ENCODE measurements at places on chromosomes 11 and 22.

DNA sequence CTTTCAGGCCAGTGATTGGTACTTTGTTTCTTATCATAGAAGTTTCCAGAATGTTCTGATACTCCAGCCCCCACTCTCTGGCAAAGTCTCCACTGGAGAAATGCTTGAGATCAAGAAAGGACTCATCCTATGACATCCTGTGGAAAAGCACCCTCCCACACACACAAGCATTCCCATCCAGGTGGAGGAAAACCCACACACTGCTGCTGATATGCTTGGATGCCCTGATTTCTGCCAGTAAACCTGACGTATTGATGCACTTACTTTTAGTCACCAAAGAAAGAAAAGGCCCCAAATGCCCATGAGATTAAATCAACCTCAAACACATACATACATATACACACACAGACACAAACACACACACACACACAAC, 9.2 kb upstream of the SLC5A12 start:
- no peak for DNase-seq

GRCh38 chr22:35498026-35498800, 42.4 kb upstream of the RASD2 start:
- no peak for DNase-seq

DNA sequence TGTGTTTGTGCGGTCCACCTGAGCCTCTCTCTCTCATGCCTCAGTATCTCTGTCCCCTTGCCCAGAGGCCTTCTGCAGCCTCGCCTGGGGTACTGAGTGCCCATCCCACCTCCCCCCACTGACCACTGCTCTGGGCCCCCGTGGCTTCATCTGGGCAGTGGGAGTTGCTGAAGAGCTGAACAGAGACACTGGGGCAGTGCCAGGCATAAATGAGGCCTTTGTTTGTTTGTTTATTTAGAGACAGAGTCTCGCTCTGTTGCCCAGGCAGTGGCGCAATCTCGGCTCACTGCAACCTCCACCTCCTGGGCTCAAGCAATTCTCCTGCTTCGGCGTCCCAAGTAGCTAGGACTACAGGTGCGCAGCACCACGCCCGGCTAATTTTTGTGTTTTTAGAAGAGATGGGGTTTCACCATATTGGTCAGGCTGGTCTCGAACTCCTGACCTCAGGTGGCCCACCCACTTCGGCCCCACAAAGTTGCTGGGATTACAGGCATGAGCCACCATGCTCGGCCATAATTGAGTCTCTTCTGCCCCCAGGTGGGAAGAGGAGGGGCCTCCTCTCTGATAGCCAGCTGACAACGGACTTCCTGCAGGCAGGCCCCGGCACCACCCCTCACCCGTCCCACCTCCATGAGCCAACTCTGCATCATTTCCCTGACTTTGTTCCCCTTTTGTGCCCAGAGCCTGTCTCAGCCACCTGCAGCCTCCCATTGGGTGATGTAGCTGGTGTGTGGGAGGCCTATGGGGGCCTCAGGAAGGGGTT, 9.3 kb downstream of the CRYBB3 start:
- DNase-seq, result no peak

GRCh38 chr11:119788096-119788883, 59.3 kb upstream of the NECTIN1 start:
- no peak for DNase-seq

- no peak for DNase-seq
Measured at GRCh38 chr11:95289378-95290101, 58.5 kb upstream of the SESN3 start.

- DNase-seq, result no peak
Measured at GRCh38 chr22:34113381-34113780, 193.1 kb upstream of the LARGE1 start.

- DNase-seq, result no peak
Measured at GRCh38 chr11:19895776-19896175, 183.1 kb downstream of the NAV2 start.

DNA sequence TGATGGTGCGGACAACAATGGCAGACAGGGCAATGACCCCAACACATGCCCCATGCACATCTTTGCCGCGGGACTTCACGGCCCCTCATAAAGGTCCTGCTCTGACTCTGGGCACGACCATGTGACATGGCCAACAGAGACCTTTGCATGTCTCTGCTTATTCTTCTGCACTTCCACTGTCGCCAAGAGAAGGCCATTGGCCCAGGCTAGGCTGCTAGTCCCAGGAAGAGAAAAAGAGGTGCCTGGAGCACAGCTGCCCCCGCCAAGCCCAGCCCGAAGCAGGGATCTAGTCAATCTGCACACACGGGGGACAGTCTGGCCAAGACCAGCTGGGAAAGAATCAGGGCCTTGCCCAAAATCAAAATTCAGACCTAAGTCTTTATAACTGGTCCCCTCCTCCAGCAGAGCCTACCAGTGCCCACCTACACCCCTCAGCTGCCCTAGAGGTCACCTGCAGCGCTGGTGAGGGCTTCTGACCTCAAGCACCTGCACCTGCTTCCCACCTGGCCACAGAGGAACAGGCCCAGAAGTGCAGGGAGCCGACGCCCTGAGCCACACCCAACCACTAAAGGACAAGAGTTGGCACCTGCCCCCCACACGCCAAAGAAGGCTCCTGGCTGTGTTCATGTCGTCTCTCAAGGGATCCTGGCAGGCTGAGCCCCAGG, 8.1 kb downstream of the SULT4A1 start:
- DNase-seq, result no peak

GRCh38 chr11:84437071-84437980, 1151.2 kb upstream of the CCDC90B start:
- no peak for DNase-seq

Measured in stimulated activated CD8-positive, alpha-beta memory T cell treated with anti-CD3 and anti-CD28 coated beads, Interleukin-4, amount 100 ng/mL, for 48 hours (primary cell).